ENCODE measurements at places on chromosomes 7 and 10.
A peak's percentile ranks its signal among the peaks of the same experiment; 100 is the strongest.

- DNase-seq: no peak
These were observed 42.7 kb downstream of the KDM7A start for GRCh38 chr7:140134039-140134438.

GRCh38 chr10:35716776-35717175, 74.7 kb upstream of the FZD8 start:
- no peak for DNase-seq

DNA sequence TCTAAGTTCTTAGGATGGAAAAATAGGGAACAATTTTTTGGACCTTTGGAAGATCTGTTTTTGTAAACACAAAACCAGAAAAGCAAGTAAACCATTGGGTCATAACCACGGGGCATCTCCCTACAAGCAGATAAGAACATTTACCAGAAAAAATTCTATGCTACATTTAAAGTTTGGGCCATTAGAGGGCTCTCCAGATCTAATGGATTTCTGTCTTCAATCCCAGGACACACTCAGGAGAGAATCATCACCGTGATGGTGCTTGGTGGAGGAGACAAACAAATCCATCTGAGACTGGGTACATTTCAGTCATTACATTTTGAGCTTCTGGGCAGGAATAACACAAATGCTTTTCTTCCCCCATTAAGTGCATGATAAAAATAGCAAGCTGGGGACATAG, 178.4 kb upstream of the TARP start:
- no peak for DNase-seq

DNA sequence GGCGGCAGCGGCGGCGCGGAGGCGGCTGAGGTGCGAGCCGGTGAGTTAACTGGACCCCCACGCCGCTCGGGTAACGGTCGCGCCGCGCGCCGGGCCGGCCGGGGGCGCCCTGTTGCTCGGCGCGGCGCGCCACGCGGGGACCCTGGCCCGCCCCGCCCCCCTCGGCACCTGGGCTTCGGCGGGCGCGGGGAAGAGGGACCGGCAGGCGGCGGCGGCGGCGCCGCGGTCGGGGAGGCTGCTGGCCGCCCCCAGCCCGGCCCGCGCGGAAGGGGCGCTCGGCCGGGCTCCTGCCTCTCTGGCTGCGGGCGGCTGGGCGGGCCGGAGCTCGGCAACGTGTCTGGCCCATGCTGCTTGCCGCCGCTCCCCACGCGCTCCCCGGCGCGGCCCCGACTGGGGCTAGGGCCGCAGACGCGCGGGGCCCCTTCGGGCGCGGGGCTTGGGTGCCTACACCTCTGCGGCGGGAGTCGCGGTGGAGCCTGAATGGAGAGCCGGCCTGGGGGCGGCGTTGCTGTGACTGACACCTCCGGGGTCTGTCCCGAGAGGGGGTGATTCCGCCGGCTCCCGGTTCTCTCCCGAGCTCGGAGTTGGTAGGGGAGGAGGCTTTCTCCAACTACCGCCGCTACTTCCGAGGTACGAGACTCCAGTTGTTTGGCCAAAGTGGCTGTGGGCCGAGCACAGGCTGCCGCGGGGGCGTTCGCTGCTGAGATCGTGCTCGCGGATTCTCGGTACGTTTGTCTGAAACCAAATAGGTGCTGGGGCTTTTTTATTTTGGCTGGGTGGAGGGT, 494 bp downstream of the PALS2 start:
- no peak for DNase-seq

DNA sequence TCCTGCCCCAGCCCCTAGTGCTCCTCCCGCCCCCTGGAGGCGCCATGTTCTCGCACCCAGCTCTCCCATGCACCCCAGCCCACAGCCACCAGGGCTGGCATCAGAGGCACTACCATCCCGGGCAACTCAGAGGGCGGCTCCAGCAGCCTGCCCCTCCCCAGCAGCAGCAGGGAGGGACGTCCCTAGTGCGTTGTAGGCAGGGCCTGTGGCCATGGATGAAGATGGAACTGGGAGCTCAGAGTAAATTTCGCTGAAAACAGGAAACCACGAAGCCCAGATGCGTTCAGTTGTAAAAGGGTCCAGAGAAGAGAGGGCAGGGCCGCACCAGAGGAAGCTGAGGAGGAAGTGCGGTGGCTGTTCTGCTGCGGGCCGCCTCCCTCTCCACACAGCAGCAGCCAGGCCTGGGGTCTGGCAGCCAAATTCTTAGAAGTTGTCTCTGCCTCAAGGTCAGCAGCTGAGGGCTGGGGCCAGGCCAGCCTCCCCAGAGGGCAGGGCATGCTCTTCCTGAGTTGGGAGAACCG, 24.6 kb downstream of the VSIR start:
- DNase-seq: peak; percentile 83

GRCh38 chr10:104580321-104580720, 60.8 kb upstream of the SORCS3 start:
- no peak for DNase-seq

DNA sequence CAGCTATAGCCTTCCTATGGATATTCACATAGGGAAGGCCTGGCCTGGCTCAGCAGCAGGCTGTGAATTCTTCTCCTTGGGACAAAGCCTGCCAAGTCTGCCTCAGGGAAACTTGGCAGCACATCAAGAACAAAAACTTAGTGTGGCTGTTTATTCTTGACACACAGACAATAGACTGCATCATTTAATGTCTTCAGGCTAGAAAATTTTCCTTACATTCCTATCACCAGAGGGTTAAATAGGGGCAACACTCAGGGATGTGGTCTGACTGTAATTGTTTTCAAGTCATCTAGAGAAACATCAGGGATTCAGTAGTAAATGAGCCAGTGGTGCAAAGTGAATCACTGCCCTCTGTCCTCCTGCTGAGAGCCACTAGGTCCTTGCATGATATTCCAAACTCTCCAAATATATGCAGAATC, 137.3 kb downstream of the SEMA3C start:
- no peak for DNase-seq

DNA sequence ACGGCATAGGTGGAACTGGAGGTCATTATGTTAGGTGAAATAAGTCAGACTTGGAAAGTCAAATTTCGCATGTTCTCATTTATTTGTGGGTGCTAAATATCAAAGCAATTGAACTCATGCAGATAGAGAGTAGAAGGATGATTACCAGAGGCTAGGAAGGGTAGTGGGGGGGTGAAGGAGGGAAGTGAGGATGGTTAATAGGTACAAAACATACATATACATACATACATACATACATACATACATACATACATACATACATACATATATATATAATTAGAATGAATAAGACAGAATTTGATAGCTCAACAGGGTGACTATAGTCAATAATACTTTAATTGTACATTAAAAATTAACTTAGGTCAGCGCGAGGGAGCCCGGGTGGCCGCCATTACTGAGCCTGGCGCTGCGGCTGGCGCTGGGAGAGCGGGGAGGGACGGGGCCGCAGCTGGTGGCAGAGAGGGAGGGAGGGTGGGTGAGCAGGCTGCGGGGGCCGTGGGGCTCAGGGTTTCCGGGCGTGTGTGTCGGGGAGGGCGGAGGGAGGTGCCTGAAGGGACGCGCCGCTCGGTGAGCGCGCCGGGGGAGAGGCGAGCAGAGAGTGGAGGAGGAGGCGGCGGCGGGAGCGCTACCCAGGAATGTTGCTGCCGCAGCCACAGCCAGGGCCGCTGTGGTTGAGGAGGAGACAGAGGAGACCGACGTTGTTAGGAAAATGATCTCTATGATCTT, 85.8 kb upstream of the EGFR start:
- DNase-seq: no peak
